ENCODE measurements at places on chromosomes 7 and 10. TPM values are rescaled to one million over a fixed set of nuclear protein-coding genes. Genes with fewer than 3 reads are reported as not detected.

DNA sequence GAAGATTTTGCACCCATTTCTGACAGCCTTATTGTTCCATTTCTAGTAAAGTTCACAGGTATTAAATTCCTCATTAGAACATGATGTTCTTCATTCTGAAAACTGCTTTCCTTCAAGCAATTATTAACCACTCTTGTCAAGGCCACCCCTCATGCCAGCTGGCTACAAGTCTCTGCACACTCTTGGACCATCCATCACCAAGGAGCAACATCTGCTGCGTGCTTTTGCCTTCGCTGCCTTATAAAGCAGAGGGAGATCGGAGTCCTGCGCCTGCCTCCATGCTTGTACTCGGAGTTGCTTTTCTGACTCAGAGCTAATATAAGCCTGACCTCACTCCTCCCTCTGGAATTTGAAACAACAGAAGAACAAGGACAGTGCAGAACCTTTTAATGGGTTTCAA, 529.9 kb upstream of the DPP6 start:
- DNase-seq: no peak

DNA sequence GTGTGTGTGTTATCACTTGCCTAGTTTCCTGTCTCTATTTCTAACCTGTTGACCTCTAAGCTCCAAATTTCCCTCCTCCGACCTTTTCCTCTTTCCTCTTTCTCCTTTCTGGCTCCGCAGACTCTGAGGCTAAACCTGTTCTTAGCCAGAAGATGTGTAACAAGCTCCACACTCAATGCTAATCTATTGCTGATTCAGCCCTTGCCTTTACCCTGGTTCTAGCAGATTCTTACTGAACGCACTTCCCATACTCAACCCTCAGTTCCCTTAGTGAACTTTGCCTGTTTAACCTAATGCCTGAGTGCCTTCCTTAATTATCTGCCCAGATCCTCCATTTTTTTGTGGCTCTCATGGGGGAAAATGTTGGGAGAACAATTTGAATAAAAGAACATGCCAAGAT, 30.0 kb upstream of the SGMS1 start:
- no peak for DNase-seq

- DNase-seq: no peak
These were observed 479.1 kb upstream of the FOXK1 start for GRCh38 chr7:4202954-4203353.

GRCh38 chr10:73433538-73433867, at the start of gene MSS51:
Gene MSS51 (minus strand): TSS chr10:73433561. CDS start chr10:73428284, 5,277 bp downstream.
- DNase-seq: no peak

DNA sequence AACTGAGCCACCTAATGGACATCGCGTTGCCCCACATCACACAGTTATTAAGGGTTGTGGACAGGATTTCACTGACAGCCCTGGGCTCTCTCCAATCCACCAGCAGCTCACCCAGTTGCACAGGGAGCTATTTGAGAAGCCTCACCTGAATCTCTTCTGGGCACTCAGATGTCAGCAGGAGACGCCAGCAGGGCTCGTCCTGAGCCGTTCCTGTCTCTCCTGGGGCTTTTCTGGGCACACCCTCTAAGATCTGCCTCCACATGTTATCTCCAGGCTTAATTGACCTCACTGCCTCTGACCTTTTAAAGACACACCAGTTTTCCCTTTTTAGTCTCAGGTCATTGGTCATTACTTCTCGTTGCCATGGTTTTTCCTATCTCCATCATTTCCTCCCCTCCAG, 63.0 kb downstream of the GRID1 start:
- no peak for DNase-seq

DNA sequence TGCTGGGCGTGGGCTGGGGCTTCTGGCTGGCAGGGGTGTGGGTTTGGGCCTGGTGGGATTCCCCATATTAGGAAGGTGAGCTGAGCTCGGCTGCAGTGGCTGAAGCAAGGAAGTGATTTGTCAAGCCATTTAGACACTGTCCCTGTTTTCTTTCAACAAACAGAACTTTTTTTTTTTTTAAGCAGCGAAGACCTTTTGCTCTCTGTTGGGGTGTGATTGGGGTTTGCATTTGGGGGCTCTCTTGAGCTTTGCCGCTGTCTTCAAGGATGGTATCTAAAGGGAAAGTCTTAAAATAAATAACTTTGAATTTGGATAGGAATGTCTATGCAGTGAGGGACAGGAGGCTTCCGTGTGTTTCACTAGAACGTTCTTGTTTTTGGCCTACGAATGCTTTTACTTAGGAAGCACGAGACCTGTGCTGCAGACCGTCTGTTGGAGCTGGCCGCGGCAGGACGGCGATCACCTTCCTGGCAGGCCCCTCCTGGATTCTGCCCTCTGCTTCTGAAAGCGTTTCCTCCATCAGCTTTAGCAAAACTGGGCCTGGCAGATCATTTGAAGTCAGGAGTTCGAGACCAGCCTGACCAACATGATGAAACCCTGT, 43.9 kb downstream of the FOXK1 start:
- DNase-seq: no peak

DNA sequence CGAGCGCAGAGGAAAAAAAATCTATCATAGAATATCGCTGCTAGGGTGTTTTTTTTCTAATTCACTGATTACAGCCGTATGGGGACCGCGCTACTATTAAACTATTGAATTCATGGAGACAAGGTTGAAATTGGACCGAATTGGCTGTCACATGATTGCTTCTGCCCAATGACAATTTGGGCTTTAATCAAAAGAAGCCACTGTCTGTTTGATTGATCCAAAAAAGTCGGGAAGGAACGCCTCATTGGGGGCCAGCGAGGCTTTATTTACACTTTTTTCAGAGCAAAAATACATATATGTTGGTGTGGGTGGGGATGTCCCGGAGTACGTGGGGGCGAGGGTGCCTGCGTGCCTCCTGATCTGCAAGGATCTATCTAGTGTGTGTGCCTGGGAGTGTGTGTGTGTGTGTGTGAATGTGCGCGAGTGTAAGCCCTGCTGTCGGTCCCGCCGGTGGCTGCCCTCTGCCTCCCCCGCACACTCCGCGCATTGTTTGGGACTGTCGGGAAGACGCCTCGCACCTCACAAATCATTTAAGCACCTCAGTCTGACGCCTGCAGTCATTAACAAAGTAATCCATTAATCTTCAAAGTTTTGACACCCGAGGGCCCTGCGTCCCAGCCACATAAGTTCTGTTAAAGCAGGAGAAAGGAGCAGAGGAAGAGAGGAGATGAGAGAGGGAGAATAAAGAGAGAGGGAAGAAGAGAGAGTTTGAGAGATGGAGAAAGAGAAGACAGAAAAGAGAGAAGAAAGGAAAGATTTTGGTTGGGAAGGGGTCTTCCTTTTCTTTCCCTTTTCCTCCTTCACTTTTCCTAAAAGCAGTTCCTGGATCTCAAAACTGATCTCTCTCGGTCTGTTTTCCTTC, at the start of gene HOXA2:
Gene HOXA2 (minus strand): TSS at position 103 of the 862 bp plus-strand sequence. CDS start 183 bp downstream, outside the sequence.
- DNase-seq: no peak

DNA sequence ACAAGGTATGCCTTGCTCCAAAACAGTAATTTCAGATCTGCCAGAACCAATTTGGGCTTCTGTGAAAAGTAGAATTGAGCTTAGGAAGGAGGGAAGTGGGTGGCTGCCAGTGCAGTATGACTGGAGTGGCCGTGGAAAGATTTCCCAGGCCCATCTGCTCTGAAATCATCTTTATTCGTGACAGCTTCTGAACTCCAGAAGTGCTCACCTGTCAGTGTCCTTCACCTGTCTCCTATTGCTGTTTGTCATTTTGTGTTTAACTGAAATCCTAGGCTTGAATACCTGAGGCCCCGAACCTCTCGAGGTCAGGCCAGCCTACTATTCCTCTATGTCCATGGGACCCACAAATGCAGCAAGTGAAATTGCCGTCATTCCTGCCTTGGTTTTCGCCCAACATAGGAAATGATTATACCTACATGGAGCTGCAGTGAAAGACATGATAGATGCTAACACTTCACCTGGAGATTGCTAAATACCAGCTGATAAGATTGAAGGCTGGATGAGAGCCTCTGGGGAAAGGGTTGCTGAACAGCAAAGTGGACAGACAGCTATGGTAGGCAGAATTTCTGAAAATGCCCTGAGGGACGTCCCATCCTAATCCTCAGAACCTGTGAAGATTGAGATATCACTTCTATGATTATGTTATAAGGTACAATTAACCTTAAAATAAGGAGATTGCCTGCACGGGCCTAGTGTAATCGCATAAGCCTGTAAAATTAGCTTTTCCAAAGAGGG, 82.1 kb downstream of the C1GALT1 start:
- no peak for DNase-seq

The CYP3A4 gene
- not detected for total RNA-seq

GRCh38 chr10:115968236-115968635, 304.8 kb downstream of the GFRA1 start:
- DNase-seq: no peak

DNA sequence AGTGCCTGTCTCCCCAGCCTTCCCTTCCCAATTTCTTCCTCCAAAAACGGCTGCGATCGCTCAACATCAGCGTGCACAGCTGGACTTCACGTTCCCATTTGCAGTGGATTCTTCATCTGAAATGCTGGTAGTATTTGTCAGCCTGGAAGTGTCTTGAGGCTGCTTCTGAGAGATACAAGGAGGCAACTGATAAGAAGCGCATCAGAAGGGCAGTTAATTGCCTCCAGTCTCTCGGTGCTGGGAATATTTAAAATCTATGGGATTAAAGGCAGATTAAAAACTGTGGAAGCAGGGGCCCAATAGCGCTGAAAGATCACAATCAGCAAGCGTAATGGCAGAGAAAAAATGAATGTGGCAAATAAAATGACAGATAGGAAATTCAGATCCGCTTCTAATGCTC, 450.0 kb downstream of the GATA3 start:
- no peak for DNase-seq

DNA sequence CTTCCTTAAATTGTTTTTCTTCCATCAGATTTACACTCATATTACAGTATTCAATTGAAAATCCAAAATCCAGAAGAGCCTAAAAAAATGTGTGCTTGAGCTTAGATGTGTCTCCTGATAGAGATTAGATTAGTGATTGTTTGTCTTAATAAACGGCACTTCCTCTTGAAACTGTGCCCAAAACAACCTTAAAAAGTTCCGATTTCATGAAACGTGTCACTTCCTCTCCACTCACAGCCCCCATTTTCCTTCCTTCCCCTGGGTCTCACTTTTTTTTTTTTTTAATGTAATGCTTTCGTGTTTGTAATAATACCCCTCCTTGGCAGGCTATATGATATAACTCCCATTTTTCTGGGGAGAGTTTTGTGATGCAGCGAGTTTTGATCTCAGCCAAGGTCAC, 114.8 kb upstream of the ADO start:
- DNase-seq: no peak

DNA sequence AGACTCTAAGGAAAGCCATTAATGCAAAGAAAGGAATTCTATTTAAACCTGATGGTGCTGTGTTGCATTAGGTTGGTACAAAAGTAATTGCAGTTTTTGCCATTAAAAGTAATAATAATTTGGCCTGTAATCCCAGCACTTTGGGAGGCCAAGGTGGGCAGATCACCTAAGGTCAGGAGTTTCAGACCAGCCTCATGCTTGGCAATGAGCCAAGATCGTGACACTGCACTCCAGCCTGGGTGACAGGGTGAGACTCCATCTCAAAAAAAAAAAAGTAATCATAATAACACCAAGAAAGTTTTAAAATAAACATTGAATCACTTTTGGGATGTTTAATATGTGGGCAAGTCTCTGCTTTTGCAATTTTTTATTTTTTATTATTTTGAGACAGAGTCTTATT, 107.3 kb upstream of the FRMD4A start:
- DNase-seq: no peak

- no peak for DNase-seq
These were observed 15.2 kb upstream of the WNT2 start for GRCh38 chr7:117338020-117338419.

DNA sequence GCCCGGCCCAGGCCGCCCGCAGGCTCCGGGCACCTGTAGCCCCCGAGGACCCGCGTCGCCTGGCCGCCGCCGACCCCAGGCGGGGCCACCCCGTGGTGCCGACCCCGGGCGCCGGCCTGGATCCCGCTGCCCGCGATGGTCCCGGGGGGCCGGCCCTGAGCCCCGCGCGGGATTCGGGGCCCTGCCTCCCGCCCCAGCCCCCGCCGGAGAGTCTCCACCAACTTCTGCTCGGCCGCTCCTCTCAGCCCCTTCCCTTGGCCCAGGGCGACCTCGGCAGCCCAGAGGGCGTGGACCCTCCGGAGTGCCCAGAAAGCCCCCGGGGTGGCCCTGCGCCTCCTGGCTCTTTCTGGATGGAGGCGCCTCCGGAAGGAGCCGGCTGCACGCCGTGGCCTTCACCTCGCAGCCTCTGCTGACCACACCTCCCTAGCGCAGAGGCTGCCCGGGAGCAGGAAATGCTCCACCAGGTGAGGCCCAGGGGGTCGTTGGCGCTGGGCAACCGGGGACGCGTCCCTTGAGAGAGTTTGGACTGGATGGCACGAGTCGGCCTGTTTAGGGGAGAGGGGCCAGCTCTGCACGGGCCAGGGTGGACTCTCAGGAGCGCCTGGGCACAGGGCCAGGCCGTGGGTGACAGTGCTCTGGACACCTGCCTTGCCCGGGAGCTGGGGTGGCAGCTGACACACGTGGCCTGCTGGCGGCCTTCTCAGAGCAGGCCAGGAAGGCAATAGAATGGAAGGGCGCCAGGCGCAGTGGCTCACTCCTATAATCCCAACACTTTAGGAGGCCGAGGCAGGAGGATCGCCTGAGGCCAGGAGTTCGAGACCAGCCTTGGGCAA, 529 bp downstream of the ZNF853 start:
- no peak for DNase-seq

- DNase-seq: no peak
These were observed 41.8 kb downstream of the ZCCHC24 start for GRCh38 chr10:79403441-79404230.

DNA sequence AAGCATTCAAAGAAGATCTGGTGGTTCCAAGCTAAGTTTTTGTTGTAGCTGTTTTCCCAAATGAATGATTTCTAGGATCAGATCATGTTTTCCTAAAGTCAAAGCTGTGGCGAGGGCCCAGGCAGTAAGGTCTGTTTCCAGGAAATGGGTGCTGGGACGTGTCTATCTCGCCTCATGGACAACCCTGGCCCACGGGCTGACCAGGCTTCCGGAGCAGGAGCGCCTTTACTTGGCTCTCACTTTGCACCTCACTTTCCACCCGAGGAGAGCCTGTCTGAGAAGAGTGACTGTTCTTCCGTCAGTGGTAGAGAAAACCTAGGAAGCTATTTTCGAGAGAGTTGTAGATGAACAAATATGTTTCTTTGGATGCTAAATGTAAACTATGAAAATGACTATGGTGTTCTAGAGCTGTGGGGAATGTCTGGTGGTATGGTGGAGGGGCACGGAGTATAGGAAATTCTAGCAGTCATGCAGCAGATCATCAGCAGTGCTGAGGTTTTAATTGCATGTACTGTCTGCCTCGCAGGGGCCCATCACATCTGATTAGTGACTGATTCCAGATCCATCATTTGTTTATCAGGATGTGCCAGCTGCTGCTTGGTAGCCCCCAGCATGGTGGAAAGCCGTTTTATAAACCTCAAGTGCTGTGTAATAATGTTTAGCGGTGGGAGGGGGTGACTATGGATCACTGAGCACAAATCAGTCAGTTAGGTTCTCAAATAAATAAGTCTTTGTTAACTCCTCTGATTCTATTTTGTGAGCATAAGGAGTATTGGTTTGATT, 66.6 kb downstream of the VWC2 start:
- no peak for DNase-seq

DNA sequence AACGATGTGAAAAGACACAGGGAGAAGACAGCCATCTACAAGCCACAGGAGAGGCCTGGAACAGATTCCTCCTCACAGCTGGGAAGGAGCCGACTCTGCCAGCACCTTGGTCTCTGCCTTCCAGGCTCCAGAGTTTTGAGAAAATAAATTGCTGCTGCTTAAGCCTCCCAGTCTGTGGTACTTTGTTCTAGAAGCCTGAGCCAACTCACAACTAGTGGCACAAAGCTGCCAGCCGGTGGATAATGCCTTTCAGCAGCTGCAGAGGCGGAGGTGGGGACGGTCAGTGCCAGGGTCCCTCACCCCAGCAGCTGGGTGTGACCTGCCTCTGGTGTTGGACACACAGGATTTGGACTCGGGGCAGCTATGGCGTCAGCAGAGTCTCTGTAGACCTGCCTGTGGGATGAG, 255.4 kb upstream of the PITRM1 start:
- DNase-seq: no peak
